ENCODE measurements at places on chromosomes 13 and 19.
A peak's percentile ranks its signal among the peaks of the same experiment; 100 is the strongest.

DNA sequence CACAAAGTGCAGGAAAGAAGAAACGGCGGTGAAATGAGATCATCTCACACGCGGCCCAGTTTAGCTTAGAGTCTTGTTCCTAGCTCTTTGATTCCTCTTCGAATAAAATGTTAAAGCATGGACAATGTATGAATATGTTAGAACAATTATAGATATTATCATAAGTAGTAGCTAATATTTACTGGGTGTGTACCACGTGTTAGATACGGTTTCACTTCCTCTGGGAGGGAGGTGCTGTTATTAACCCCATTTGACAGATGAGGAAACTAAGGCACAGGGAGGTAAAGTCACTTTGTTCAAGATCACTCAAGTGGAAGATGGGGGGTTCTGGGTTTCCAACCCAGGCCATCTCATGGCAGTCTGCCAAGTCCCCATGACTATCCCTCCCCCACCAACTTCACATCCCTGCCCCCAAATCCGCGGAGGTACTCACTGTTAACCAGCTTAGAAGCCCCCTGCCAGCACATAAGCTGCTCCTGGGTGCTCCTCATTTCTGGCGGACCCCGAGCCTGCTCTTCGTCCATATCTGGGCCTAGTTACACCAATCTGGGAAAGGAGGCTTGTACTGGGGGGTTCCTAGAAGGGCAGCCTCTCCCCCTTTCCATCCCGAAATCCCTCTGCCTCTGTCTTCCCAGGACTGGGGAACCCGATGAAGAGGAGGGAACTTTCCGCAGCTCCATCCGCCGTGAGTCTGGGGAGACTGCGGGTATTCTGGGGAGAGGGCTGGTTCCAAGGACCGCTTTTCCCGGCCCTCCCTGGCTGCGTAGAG is 1.0 kb upstream of the FXYD7 start:
- DNase-seq = no peak

- DNase-seq = no peak
Observed at GRCh38 chr13:114044486-114044885, 70.6 kb upstream of the C13orf46 start.

DNA sequence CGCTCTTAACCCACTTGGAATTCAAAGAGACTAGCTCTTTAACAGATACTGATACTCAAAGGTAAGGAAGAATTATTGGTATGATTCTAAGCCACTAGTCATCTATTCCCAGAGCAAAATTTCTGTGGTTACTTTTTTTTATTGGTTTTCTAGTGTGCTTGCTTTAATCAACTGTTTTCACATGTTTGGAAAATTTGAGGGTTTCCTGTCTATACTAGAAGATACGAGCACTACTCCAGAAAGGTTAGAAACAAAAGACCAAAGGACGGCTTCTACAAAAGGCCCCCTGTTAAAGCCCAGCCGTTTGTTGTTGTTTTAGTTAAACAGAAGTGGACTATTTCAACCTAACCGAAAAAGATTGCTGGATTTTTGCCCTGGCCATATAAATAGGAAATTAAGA is 18.5 kb upstream of the LPAR6 start:
- no peak for DNase-seq

DNA sequence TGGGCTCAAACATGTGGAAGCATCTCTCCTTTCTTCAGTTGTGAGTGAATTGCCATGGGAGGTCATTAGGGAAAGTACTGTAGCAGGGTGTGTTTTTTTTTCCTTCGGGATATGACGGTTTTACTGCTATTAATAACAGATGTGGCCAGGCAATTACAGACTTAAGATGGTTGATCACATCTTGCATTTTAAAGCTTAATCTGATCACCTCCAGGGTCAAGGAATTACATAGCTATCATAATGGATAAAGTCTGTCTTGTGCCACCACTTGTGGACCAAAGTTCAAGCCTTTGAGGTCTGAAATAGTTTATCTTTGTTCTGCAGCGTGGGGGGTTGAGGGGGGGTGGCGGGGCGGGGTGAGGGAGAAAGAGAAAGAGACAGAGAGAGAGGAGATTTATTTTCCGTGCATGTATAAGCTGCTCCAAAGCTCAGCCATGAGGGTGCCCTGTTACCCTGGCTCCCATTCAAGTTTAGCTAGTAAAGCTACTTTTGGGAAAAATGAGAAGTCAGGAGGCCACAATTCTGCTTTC is 5.5 kb upstream of the SERP2 start:
- no peak for DNase-seq

GRCh38 chr13:50089633-50090032 is 74.4 kb downstream of the KCNRG start:
- DNase-seq = no peak

DNA sequence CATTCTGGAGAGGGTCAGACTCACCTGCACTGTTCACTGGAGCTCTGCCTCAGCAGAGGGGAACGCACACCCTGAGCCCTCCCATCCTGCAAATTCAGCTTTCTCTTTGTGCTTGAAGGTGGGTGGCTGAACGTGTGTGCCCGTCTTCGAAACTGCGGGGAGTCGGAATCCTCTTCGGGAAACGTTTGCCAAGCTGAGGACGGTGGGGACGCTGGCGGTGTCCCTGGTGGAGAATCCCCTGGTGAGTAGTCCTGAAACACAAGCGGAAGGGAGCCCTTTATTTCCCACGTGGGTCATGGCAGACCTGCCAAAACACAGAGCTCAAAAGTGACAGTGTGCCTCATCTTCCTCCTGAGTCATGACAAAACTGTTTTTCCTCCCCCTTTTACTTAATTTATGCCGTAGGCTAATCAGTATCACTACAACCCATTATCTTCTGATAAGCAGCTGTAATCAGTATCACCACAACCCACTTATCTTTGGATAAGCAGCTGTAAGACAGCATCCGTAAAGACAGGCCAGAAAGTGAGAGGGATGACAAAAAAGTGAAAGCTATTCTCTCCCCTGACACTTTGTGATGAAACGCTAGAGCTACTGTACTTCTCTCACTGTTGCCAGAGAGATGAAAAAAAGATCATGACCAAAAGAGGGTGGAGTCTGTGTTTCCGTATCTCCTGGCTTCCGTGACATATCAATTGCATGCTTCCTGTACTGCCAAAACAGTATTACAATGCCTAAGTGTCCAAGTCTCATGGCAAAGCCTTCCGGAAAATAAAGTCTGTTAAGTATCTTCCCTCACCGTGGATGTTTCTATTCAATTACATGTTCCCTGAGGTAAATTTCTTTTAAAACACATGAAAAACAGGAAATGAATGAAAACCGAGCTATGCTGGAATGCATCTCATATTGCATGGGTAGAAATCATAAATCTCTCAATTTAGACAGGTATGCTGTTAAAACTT is 155.5 kb downstream of the TBC1D4 start:
- peak; percentile 77 for DNase-seq

DNA sequence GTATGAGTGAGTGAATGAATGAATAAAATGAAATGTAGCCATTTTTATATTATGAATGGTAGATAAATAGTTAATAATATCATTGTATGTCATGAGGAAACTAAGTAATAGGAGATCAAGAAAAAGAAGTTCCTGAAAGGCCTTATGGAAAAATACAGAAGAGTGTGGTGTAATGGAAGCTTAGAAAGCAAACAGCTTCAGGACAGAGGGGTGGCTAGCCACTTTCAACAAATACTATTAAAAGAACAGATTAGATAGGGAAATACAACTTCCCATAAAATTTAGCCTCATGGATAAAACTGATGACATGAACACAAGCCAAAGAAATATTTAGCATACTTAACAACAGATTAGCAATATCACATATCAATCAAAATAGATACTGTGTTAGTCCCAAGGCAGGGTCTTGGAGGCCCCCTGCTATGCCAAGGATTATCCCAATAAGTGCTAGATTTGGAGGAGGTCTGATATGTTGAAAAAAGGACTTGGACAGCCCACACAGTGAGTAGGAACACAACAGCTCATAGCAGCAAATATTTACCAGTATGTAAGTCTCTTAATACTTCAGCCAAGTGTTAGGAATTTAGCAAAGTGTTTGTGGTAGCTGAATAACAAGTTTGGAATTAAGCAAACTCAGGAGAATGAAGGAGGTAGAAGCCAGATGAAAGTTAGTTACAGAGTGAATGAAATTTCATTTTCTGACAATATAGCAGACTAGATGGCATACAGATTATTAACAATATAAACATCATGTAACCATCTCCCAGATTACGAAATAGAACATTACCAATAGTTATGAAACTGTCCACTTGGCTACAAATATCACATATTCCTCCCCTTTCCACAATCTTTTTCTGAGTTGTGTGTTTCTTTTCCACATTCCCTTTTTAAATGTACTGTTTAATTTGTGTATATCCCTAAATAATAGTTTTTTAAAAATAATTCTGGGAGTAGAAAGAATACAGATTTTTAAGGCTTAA is 1632.0 kb downstream of the PCDH9 start:
- no peak for DNase-seq

- DNase-seq = peak; percentile 79
Observed at GRCh38 chr19:7678971-7679751, 1.5 kb upstream of the TRAPPC5 start.

- no peak for DNase-seq
Observed at GRCh38 chr19:6222884-6223283, 56.9 kb downstream of the MLLT1 start.

GRCh38 chr19:40630571-40631160 is 29.5 kb downstream of the LTBP4 start:
- DNase-seq = no peak

GRCh38 chr13:50389726-50390125 is 374.5 kb downstream of the KCNRG start:
- no peak for DNase-seq

GRCh38 chr19:13526552-13526951 is 20.3 kb upstream of the CACNA1A start:
- DNase-seq = no peak

GRCh38 chr19:45955905-45956608 is 17.6 kb downstream of the NOVA2 start:
- DNase-seq = no peak

DNA sequence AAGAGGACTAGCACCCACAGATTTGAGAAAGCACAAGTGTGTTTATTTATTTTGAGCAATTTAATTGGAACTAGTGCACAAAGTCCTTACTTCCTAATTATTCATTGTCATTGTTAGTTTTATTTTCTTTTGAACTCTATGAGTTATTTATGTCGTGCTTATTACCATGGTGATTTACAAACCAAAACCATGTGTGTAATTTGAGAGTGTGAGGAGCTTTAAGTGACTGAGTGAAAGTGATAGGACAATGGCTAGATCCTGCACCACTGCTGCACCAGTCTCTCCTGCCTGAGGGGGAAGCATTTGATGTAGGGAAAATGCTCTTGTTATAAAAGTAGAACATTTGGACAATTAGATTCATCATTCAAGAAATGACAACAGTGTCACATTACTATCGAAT is 172.3 kb upstream of the KLF12 start:
- no peak for DNase-seq

DNA sequence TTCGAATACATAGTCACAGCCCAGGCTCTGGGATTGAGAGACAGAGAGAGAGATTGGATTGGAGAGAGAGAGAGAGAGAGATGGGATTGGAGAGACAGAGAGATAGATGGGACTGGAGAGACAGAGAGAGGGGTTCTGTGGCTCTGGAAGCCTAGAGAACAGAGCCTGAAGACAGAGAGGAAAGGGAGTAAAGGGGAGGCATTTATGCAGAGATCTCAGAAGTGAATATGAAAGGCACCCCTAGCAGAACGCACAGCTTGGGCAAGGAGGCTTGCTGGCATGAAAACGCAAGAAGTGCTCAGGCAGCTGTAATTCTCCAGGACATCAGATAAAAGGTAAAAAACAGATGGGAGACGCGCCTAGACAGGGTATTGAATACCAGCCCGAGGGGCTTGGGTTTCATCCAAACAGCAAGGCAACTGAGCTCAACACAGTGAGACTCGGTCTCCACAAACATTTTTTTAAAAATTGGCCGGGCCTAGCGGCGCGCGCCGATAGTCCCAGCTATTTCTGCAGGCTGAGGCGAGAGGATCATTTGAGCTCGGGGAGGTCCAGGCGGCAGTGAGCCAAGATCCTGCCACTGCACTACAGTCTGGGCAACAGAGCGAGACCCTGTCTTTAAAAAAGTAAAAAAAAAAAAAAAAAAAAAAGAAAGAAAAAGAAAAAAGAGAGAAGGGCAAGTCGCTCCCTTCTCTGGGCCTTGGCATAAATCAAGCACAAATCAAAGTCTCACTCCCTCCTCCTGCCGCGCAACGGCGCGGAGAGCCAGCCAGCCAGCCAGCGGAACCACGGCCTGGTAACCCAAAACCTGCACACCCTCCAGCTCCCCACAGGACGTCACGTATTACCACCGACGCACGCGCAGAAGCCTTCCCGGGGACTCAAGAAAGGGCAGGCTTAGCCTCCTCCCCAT is 774 bp upstream of the PPP2R1A start:
- DNase-seq = no peak

GRCh38 chr13:32019612-32020233 is 11.9 kb upstream of the FRY start:
- peak; percentile 10 for DNase-seq

DNA sequence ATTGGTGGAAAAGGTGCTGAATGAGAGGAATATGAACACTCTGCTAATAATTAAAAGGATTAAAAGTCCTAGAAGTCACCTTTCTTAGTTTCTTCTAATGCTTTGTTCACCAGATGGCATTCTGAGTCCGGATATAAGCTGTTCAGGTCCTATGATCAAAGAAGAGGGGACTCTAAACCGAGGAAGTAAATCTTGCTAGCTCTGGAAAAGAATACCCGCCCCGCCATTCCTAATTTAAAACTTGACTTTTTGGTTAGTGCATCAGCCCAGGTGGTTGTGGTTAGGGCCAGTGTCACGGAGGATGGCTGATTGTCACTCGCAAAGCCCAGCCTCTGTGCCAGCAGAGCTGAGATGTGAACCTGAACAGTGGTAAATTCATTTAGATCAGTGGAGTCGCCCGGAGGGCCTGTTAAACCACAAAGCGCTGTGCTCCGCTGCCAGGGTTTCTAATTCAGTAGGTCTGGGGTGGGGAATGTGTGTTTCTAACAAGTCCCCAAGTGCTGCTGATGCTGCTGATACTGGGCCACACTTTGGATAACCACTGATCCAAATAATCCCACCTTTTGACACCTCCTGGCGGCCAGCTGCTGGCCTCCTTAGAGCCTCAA is 425.4 kb downstream of the DCT start:
- DNase-seq = no peak

- DNase-seq = no peak
Observed at GRCh38 chr13:100513171-100513570, 75.4 kb downstream of the GGACT start.

DNA sequence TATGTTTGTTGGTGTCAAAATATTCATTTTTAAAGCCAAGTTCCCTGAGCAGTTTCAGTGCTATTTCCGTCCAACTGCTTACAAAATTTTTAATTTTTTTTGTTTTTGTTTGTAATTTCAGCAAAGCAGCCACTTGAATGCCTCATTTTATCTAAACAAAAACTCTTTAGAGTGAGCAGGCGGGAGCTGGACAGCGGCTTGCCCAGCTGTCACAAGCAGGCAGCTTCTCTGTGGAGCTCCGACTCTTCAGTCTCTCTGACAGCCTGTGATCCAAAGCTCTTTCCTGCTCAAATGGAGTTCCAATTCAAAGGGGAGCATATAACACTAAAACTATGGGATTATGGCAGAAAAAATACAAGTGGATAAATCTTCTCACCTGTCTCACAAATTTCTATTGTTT is 618.3 kb upstream of the PCDH20 start:
- DNase-seq = no peak
